Cardiac fibroblast (primary cell): ENCODE measurements at places on chromosomes 13 and 19.

DNA sequence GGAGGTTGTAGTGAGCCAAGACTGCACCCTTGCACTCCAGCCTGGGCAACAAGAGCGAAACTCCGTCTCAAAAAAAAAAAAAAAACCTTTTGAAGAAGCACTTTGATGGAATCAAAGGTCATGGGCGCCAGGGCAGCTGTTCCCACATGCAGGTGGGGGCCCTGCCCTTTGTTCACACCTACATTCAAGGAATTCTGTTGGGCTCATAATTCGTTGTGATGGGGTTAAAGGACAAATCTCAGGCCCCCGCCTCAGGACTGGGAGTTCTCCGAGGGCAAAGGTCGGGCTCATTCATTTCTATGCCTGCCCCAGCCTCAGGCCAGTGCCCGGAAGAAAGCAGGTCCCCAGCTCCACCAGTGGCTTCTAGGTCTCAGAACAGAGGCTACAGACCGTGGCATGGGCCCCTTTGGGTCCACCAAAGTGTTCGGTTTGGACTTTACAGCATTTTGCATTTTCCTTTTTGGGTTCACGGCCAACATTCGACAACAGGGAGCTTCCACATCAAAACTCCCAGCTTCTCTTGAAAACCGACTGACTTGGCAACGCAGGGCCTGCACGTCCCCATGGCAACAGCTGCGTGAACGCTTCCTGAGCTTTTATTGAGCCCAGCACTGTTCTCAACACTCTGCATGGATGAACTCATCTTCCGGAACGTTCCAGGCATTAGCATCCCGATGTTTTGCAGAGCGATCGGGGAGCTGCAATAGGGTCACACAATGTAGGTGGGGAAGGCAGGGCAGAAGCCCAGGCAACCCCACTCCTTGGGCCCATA is 10.1 kb upstream of the GTF2F1 start:
- peak; percentile 87 for DNase-seq

DNA sequence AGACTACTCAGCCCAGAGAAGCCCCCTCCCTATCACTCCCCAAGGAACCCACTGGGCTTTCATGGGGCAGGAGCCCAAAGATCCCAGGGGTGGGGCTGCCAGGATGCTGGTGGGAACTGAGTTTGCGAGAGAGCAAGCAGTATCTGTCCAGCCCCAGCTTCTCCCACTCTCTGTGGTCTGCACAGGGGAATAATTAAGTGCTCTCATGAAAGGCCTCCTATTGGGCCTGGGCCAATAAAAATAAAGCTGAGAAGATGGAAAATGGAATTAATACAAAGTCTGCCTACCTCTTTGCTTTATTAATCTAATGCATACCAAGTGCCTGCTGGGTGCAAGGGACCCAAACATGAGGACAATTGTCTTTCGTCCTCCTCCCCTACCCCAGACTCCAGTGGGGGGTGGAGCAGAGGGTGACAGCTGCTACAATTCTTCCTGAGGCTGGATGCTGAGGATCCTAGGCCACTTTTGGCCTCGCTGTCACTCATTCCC is 5.4 kb downstream of the DDX39A start:
- peak; percentile 51 for DNase-seq

GRCh38 chr13:82625717-82626116 is 1256.6 kb downstream of the SLITRK1 start:
- DNase-seq: no peak

DNA sequence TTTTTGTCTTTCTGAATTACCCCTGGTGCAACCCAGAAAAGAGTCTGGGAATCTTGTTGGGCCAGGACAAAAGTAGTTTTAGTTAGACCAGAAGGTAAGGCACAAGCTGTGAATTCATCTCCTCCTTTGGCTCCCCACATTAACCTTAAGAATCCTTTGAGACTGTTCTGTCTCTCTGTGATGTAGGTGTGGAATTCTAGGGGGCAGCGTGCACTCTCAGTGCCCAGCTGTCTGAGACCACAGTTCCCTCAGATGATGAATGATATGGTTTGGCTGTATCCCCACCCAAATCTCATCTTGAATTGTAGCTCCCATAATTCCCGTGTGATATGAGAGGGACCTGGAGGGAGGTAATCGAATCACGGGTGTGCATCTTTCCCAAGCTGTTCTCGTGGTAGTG is 43.9 kb downstream of the ZNF506 start:
- no peak for DNase-seq

GRCh38 chr13:73984201-73984600 is 150.0 kb downstream of the KLF12 start:
- DNase-seq: no peak

DNA sequence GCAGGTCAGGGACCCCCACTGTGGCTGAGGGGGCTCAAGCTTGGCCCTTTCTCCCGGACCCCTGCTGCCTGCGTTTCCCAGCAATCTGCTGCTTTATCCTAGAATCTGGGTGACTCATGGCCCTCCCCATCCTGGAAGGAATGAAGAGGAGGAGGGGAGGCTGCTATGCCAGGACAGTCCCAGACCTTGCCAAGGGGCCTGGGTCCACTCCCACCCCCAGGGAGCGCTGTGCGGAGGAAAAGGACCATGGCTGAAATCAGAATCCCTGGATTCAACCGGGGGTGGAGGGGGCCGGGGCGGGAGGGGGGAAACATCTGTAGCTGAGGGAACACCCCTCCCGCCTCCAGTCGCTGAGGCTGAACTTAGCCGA is 20.5 kb downstream of the ZNF114 start:
- DNase-seq: peak; percentile 36

- DNase-seq: no peak
These were observed 92.6 kb downstream of the MZT1 start for GRCh38 chr13:72634859-72635258.
